Adrenal gland (tissue), 19 donors: ENCODE measurements at places on chromosomes 16 and 17. TPM values are rescaled to one million over a fixed set of nuclear protein-coding genes. Genes with fewer than 3 reads are reported as not detected.

NIP7 gene
- total RNA-seq: 15.1 TPM

TRPV3 gene
- total RNA-seq: 0.18 TPM

DNA sequence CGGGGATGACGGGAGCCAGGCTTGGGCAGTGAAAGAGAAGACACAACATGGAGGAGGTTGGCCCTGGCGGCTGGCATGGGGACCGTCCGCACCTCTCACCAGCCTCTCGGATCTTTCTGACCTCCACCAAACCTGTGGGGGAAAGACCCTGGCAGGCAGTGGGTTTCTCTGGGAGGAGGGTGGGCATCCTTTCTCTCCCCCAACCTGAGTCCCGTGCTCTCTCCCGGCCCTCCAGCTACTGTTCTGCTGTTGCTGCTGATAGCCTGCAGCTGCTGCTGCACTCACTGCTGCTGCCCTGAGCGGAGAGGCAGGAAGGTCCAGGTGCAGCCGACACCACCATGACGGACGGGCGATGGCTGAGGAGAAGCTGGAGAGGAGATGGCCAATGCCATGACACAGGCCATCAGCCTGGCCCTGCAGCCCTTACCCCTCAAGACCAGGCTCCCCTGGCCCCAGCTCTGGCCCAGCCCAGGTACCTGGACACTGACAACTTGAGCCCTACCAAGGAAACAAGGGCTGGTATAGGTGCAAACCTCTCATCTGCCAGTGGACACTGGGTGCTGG, 7.4 kb downstream of the SMIM5 start:
- no peak for DNase-seq

XAF1 gene
- 15.8 TPM for total RNA-seq

C17orf75 gene
- total RNA-seq: 22.8 TPM

- peak; percentile 45 for DNase-seq
Measured at GRCh38 chr17:51118330-51119195, 2.1 kb downstream of the SPAG9 start.

GRCh38 chr16:866252-866896, 65.8 kb upstream of the GNG13 start:
- no peak for DNase-seq
